CD4-positive, alpha-beta T cell treated with Interleukin-2 at 100 ng/mL for 4 hours (primary cell): ENCODE measurements at places on chromosomes 16 and 17.
A peak's percentile ranks its signal among the peaks of the same experiment; 100 is the strongest.

DNA sequence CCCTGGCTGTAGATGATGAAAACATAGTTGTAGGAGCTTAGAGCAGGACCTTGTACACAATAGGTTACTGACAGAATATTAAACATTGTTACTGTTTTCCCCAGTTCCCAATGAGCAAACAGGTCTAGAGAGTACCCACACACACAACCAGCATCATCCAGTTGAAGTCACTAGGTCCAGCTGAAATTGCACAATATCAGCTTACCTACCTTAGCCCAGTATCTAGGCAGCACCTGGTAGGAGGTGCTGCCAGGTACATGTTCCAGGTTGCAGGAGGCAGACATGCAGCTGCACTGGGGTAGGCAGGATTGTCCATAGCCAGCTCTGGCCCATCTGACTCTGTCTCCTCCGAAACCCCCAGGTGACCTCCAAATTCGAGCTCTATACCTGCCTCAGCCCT is 1.5 kb upstream of the SYCE1L start:
- no peak for DNase-seq

GRCh38 chr16:48112600-48112999 is 43.2 kb downstream of the ABCC12 start:
- DNase-seq: no peak

GRCh38 chr17:4530799-4531730 is 24.1 kb downstream of the MYBBP1A start:
- no peak for DNase-seq

- DNase-seq: no peak
These were observed 53.5 kb upstream of the MTSS2 start for GRCh38 chr16:70739389-70739788.

GRCh38 chr16:57475711-57476339 is 10.5 kb downstream of the DOK4 start:
- peak; percentile 72 for DNase-seq

DNA sequence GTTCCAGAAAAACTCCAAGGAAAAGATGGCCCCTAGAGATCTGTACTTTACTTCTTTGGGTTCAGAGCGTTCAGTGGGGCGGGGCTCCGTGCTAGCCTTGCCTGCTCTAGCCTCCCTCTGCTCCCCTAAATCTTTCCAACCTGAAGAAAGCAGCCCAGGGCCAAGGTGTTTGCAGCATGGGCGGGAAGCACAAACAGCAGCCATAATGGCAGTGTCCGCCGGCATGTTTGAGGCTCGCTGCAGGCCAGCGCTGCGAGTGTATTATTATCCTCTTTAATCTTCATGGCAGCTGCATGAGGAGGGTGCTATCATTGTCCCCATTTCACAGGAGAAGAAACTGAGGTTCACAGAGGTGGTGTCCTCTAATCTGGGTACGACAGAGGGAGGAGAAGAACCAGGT is 10.4 kb downstream of the CALB2 start:
- DNase-seq: no peak

DNA sequence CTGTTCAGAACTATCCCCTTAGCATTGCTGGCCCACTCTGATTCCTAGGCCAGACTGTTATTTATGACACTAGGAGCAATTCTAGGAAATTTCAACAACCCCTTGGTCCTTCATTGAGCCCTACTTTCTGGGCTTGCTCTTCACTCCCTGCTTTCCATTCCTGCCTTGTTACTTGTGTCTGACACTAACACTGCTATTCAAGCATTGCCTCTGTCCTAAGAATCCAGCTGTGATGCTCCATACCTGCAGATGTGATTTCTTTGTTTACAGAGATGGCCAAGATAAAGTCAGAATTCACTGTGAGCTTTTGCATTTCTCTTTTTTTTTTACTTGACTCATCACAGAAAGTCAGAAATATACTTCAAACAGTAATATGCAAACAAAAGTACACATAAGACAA is 377.2 kb upstream of the GOT2 start:
- DNase-seq: no peak

GRCh38 chr16:56029026-56029425 is 153.9 kb upstream of the CES5A start:
- no peak for DNase-seq

DNA sequence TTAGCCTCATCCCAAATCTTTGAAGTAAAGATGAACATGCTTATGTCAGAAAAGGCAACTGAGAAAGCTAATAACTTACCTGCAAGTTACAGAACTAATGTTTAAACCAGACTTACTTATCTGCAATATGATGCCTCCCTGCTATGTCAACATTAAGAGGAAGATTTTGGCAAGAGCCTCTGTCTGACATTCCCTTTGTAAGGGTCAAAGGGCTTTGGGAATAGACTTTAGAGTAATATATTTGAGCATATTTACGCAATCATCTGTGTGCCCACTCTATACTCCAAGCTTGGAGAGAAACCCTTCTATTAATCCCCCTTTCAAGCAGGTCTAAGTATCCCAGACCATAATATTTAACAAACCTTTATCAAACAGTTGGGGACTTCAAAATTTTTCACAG is 389.4 kb downstream of the NPIPA8 start:
- no peak for DNase-seq

DNA sequence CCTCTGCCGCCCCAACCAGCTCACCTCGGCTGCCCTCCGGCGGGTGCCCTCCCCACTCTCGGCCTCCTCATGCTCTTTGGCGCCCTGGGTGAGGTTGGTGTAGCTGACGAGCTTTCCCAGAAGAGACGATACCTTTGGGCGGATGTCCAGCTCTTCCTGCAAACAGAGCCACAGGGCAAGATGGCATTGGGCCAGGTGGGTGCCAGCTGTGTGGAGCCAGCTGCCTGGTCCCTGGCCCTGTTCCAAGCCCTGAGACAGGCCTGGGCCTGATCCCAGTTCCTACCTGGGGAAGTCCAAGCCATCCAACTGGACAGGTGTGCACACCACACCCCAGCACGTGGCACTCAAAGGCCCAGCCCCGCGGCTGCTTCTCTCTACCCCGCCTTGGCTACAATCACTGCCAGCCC is 6.9 kb downstream of the SLC12A4 start:
- no peak for DNase-seq

DNA sequence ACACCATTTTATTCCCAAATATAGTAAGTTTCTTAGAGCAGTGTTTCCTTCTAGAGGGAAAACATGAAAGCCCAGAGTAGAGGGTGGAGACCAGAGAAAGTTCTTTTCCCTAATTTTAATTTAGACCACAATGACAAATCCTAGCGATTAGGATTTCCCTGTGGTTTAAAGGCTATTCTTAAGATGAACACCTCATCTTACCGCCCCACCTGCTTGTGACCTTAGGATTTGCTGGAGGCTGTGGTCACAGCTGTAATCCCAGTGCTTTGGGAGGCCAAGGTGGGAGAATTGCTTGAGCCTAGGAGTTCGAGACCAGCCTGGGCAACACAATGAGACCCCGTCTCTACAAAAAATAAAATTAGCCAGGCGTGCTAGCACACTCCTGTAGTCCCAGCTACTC is 51.1 kb downstream of the GPRC5B start:
- no peak for DNase-seq
